Fibroblast of skin of left quadriceps (primary cell): ENCODE measurements at places on chromosomes 3 and 15.

GRCh38 chr3:108293858-108294257 is 2.5 kb upstream of the HHLA2 start:
- DNase-seq = no peak

DNA sequence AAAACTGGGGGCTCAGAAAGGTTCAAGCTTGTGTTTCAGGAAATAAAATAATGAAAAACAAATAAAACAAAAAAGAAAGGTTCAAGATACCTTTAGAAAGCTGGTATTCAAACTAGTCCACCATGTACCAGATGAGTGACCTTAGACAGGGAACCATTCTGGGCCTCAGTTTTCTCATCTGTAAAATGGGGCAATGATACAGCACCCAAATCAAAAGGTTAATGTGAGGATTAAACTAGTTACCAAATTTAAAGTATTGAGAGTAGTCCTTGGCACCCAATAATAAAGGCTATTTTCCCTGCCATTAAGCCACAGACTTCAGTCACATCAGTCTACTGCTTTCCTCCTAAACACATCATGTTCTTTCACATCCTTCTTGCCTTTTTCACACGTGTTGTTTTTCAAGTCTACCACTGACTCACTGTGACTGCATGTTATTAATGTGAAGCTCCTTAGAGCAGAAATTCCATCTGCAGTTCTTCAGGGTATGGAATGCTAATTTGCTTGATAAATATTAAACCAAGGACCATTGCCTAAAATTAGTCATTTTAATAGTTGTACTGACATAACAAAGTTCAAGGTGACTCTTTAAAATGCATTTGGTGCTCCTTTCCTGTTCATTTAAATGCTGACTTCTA is 19.9 kb downstream of the TAMM41 start:
- DNase-seq = no peak

DNA sequence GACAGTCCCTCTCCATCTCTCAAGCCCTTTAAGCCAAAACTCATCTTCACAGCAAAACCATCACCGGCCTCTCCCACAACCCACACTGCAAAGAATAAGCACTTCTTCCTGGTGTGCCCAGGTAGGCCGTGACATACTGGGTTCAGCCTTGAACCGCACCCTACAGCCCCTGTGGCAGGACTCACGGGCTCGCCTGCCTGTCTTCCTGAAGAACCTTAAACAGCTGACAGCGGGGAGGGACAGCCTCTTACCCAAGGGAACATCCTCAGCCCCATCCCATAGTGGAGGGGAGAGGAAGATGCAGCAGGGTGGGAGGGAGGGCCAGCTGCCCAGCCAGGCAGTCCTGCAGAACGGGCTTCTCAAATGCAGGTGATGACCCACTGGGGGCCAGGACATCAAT is 40.2 kb downstream of the TBC1D2B start:
- no peak for DNase-seq

DNA sequence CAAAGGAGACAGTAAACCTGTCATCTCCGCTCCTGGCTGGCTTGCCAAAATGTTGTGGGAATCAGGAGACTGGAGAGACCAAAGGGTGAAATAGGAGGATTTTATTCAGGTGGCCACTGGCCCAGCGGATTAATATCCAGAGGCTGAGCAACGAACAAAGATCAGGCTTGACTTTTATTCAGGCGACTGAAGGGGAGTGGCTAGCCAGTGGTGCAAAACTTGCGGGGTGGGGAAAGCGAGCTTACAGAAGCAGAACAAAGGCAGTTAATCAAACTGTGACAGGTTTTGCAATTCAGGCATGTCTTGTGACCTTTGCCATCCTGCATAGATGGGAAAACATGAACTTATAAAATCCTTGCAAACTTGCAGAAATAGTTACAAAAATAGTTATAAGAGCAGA is 19.8 kb upstream of the ACAD9 start:
- no peak for DNase-seq
